Hepatocyte (in vitro differentiated cells): ENCODE measurements at places on chromosomes 5 and 9. TPM values are rescaled to one million over a fixed set of nuclear protein-coding genes. Genes with fewer than 3 reads are reported as not detected.

- no peaks in the 10 kb centered on the region for H3K4me1 ChIP-seq
- DNase-seq: no peak
- H3K27ac ChIP-seq: no peak overlapping the region
Observed at GRCh38 chr9:132221941-132222340, 60.1 kb downstream of the NTNG2 start.

Gene SLC45A2
- 1.4 TPM in 1 of 2 replicates, not detected in the other for total RNA-seq

Gene KCNT1
- 0.40 TPM in 1 of 2 replicates, not detected in the other for total RNA-seq

DNA sequence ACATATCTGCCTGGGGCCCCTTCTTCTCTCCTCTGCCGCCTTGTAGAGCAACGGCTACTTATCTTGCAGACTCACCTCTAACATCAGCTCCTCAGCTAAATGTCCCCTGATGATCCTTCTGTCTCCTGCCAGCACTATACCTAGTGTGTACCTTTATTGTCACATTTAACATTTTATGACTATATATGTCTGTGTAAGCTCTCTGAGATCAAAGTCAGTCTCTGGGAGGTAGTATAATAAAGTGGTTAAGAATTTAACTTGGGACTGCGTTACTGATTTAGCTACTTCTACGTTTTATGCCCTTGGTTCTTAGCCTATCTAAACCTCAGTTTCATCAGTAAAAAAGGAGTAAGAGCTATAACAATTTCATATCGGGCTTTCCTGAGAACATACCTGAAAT, 2.2 kb downstream of the TMED7 start:
- DNase-seq: peak; percentile 24
- no peaks in the 10 kb centered on the region for H3K27me3 ChIP-seq
- no peaks in the 10 kb centered on the region for H3K36me3 ChIP-seq

GRCh38 chr5:78813906-78814530, 165.4 kb upstream of the LHFPL2 start:
- no peaks in the 10 kb centered on the region for H3K27me3 ChIP-seq
- peaks cover 7% of the 10 kb centered on the region for H3K4me1 ChIP-seq
- DNase-seq: no peak
- no peak overlapping the region for H3K4me3 ChIP-seq

DNA sequence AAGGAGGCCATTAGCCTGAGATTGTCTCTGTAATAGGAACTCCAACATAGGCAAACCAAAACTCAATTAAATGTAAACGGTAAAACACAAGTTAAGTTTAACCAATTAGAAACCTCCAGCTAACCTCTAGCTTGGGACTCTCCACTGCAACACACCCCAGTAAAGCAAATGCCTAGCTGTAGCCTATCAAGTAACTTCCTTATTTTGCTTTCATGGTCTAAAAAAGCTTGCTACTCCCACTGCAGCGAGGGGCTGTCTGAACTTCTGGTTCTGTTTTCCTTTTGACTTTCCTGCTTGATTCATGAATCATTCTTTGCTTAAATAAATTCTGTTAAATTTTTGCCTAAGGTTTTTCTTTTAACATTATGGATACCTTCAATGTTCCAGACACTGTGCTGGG, 24.4 kb upstream of the C5orf46 start:
- no peaks in the 10 kb centered on the region for H3K27me3 ChIP-seq
- no peak overlapping the region for H3K4me3 ChIP-seq
- H3K36me3 ChIP-seq: no peaks in the 10 kb centered on the region
- no peak overlapping the region for H3K27ac ChIP-seq
- no peak for DNase-seq
- no peaks in the 10 kb centered on the region for H3K4me1 ChIP-seq

Gene KCNV2
- not detected in 2 replicates for total RNA-seq

DNA sequence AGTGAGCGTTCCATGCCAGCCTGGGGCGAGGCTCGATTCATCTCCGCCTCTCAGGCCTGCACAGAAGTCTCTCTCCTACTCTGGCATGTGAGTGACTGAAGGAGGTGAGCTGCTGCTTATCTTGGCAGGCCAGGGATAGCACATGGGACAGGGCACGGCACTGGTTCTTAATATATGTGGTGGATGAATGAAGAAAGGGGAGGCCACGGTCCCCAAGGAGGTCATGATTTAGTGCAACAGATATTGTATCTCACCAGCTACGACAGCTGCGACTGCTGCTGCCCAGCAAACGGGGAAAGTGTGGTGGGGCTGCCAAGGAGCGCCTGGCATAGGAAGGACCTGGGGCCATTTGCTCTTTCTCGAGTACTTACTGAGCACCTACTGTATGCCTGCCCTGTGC, 19.3 kb upstream of the MAPK9 start:
- H3K4me1 ChIP-seq: no peaks in the 10 kb centered on the region
- H3K36me3 ChIP-seq: no peaks in the 10 kb centered on the region
- DNase-seq: no peak
- no peak overlapping the region for H3K4me3 ChIP-seq

GRCh38 chr9:75935591-75935990, 45.1 kb downstream of the PCSK5 start:
- H3K4me3 ChIP-seq: no peak overlapping the region
- no peaks in the 10 kb centered on the region for H3K36me3 ChIP-seq
- peaks cover 14% of the 10 kb centered on the region for H3K4me1 ChIP-seq
- no peak overlapping the region for H3K27ac ChIP-seq
- no peak for DNase-seq
- no peaks in the 10 kb centered on the region for H3K27me3 ChIP-seq

Gene DNM1
- 13.4 and 14.4 TPM in 2 replicates for total RNA-seq

Gene HRCT1
- total RNA-seq: 0.24 and 0.90 TPM in 2 replicates

GRCh38 chr5:585962-586628, 26.0 kb upstream of the CEP72 start:
- no peaks in the 10 kb centered on the region for H3K36me3 ChIP-seq
- no peak overlapping the region for H3K27ac ChIP-seq
- no peak for DNase-seq
- no peaks in the 10 kb centered on the region for H3K27me3 ChIP-seq
- no peak overlapping the region for H3K4me3 ChIP-seq
- H3K4me1 ChIP-seq: no peaks in the 10 kb centered on the region

DNA sequence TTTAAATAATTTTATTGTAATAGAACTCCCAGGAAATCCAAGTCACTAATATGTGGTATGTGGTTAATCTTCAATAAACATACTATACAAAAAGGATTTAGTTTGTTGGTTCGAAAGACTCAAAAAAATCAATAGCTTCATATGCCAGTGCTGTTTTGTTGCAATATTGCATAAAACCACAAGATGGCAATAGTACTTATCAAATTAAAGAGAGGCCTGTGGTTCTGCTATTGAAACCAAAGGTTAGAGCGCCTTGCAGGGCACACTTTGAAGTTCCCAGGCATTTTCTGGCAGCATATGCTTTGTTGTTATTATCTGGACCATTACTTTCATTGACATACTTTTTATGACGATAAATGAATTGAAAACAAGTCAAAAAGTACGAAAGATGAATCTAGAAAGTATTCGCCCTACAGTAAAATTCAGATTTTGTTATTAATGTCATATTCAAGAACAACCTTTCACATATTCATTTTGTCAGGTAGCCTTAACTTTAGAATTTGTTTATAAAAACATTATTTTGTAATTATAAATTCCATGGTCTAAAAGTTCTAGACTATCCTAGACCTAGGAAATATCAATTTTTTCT, 316.3 kb downstream of the MCTP1 start:
- H3K4me3 ChIP-seq: no peak overlapping the region
- peak; percentile 81 for DNase-seq
- no peak overlapping the region for H3K27ac ChIP-seq

Gene IL33
- total RNA-seq: 2.0 and 2.1 TPM in 2 replicates

DNA sequence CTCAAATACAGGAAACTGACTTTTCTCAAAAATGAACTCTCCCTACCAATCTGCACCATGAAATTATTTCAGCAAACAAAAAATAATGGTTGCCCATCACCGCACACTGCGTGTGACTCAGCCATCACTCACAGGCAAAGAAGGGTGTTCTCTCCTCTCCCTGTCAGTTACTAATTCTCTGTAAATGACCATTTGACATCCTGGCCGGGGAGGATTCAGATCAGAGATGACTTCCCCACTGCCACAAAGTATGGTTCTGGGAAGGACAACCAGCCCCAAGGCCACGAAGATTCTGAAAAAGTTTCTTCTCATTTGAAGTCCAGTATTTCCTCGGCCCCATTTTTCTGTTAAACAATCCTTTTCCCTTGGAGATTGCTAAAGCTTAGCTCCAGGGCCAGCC, 199.4 kb downstream of the AUH start:
- no peaks in the 10 kb centered on the region for H3K27me3 ChIP-seq
- H3K4me1 ChIP-seq: peaks cover 46% of the 10 kb centered on the region
- H3K4me3 ChIP-seq: no peak overlapping the region
- H3K27ac ChIP-seq: peak overlapping the region; percentile 57
- no peaks in the 10 kb centered on the region for H3K36me3 ChIP-seq

- H3K4me1 ChIP-seq: no peaks in the 10 kb centered on the region
- H3K4me3 ChIP-seq: no peak overlapping the region
- H3K27ac ChIP-seq: no peak overlapping the region
- H3K36me3 ChIP-seq: no peaks in the 10 kb centered on the region
- no peaks in the 10 kb centered on the region for H3K27me3 ChIP-seq
Observed at GRCh38 chr5:36310138-36310537, 8.4 kb upstream of the RANBP3L start.

Gene LPAR1
- 36.8 and 45.9 TPM in 2 replicates for total RNA-seq

GRCh38 chr5:122236270-122237040, 75.6 kb upstream of the SNCAIP start:
- no peak overlapping the region for H3K4me3 ChIP-seq
- H3K27ac ChIP-seq: no peak overlapping the region
- H3K4me1 ChIP-seq: no peaks in the 10 kb centered on the region
- no peak for DNase-seq

- H3K4me3 ChIP-seq: no peak overlapping the region
- peaks cover 40% of the 10 kb centered on the region for H3K4me1 ChIP-seq
- H3K27ac ChIP-seq: peak overlapping the region; percentile 88
- DNase-seq: no peak
- no peaks in the 10 kb centered on the region for H3K36me3 ChIP-seq
Observed at GRCh38 chr5:75623846-75624245, 12.6 kb downstream of the ANKDD1B start.

DNA sequence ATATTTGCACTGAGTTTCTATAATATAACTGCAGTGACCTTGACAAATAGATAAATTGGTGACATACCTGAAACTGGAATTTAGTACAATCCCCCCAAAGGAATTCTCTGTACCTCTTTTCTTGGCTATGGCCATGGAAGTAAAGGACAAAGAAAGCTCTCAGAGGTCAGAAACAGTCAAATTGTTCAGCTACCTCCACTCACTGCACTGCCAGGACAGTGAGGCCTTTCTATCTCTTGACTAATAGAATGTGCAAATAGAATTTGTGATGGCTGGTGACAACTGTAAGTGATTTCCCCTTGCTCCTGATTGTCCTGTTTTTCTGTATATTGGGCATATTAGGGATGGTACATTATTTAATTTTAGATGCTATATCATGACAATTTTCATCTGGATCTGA, 67.1 kb downstream of the CCDC192 start:
- H3K4me1 ChIP-seq: no peaks in the 10 kb centered on the region
- H3K36me3 ChIP-seq: no peaks in the 10 kb centered on the region
- no peak for DNase-seq
- H3K27me3 ChIP-seq: no peaks in the 10 kb centered on the region
- H3K27ac ChIP-seq: no peak overlapping the region

DNA sequence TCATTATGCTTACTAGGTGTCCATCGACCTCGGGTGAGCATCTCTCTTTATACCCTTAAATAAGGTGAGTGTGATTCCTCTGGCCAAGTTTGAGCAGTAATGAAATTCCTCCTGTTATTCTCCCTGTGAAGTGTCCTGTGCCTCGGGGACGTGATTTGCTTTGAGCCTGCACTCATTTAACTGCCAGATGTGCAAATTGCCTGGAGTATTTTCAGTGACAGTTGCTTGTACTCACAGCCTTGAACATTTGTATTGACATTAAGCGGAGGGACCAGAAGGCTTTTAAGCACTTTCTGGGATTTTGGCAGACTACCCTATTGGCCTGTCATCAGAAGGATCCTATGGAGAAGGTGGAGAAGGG, 126.9 kb downstream of the DOCK2 start:
- no peaks in the 10 kb centered on the region for H3K36me3 ChIP-seq
- no peak for DNase-seq
- H3K4me1 ChIP-seq: no peaks in the 10 kb centered on the region
- no peak overlapping the region for H3K27ac ChIP-seq

DNA sequence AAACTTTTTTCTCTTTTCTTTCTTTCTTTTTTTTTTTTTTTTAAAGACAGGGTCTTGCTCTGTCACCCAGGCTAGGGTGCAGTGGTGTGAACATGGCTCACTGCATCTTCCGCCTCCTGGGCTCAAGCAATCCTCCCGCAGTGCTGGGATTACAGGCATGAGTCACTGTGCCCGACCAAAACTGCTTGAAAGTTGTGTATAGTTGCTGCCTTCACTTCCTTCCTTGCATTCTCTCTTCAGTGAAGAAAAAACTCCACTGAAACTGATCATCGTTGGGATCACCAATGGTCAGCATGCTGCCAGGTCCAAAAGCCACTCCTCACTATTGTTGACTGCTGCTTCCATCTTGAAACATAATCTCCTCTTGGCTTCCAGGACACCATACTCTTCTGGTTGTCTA, 66.6 kb upstream of the CTNNA1 start:
- no peaks in the 10 kb centered on the region for H3K36me3 ChIP-seq
- no peak overlapping the region for H3K27ac ChIP-seq
- H3K4me1 ChIP-seq: no peaks in the 10 kb centered on the region
- DNase-seq: no peak
- H3K27me3 ChIP-seq: no peaks in the 10 kb centered on the region
- no peak overlapping the region for H3K4me3 ChIP-seq

GRCh38 chr9:104608336-104608735, 2.9 kb upstream of the OR13C2 start:
- H3K27ac ChIP-seq: no peak overlapping the region
- DNase-seq: no peak
- no peaks in the 10 kb centered on the region for H3K27me3 ChIP-seq
- H3K36me3 ChIP-seq: no peaks in the 10 kb centered on the region

DNA sequence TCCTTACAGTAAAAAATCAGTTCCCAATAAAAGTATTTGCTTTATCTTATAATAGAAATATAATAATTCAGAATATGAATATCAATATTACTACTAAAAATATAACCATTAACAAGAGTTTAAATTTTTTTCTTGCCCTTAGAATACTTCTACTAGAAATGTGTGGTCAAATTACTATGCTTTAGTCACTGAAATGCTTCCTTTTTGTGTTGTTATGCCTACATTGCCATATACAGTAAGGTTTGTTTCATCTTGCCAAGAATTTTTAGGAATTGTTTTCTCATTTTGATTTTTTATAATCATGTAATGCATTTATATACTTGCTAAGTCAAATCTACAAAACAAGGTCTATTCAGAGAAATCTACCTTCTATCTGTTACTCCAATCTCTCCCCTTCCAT, 181.7 kb downstream of the CDK5RAP2 start:
- no peak for DNase-seq
- H3K36me3 ChIP-seq: no peaks in the 10 kb centered on the region
- no peak overlapping the region for H3K27ac ChIP-seq
- no peak overlapping the region for H3K4me3 ChIP-seq
- no peaks in the 10 kb centered on the region for H3K4me1 ChIP-seq

GRCh38 chr5:10564838-10565784, 1.2 kb downstream of the ANKRD33B start:
- no peaks in the 10 kb centered on the region for H3K36me3 ChIP-seq
- H3K4me1 ChIP-seq: peaks cover 21% of the 10 kb centered on the region
- peak overlapping the region; percentile 64 for H3K4me3 ChIP-seq
- peaks cover 29% of the 10 kb centered on the region for H3K27me3 ChIP-seq
- H3K27ac ChIP-seq: no peak overlapping the region
